ENCODE measurements at places on chromosomes 11 and 22.
A peak's percentile ranks its signal among the peaks of the same experiment; 100 is the strongest.

GRCh38 chr11:73236854-73237253, 18.8 kb downstream of the P2RY2 start:
- DNase-seq: peak; percentile 76

DNA sequence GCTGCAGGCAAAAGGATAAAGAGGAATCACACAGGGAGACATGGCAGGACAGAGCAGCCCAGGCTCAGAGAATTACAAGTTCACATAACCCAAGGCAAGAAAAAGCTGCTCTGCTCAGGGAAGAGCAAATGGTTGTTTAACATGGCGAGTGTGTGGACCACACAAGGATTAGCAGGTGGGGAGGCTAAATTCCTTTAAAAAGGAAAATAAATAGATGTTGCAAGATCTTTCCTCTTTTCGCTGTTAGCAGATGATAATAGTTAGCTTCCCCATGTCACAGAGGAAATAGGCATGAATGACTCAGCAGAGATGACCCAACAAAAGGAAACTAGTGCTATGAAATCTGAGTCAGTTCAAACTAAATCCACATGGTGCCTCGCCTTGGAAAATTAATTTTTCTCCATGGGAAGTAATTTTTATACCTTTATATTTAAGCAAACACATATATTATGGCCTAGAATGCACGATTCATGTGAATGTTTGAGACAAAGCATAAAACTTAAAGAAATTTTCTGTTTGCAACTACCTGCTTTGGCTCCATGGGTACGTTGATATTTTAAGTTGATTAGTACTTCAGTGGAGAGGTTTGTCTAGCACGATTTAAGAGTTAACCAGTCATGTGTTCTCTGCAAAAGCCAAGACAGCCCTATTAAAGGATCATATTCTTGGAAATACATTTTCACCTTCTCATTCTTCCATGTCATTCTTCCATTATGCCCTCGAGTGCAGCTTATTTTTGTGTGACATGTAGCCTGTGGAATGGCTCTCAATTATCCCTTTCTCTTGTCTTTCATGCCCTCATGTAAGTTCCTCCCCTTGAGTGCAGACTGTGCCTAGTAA, 38.5 kb upstream of the FJX1 start:
- DNase-seq: no peak

- peak; percentile 78 for DNase-seq
Measured at GRCh38 chr11:57349491-57350274, 11.5 kb downstream of the P2RX3 start.

DNA sequence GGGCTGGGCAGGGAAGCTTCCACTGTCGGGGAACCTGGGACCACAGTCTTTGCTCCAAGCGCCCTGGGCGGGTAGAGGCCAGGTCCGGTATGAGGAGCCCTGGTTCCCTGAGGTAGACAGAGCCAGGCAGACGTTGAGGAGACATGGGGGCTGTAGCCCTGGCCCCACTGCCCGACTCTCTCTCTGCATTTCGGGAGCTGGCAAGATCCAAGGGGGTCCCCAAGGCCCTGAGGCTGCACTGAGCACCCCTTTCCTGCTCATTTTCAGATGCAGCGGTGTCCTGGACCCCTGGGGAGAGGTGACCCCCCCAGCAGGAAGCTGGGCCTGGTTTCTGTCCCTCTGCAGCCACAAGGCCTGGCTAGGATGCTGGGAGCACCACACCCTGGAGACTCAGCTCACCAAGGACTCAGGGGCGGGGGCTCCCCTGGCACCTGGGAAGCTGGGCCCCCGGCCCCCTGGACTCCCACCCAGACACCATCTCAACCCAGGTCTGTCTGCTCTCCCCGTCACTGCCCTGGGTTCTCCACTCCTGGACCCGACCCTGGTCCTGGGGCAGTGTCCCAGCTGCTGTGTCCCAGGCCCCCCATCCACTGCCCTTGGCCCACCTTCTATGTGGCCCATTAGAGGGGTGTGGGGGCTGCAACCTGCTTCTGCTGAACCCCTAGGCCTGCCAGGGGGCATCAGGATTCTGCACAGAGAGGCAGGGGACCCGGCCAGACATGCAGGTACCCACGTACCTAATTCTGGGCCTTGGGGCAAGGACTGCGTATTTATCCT, 15.0 kb upstream of the MUC6 start:
- peak; percentile 52 for DNase-seq

DNA sequence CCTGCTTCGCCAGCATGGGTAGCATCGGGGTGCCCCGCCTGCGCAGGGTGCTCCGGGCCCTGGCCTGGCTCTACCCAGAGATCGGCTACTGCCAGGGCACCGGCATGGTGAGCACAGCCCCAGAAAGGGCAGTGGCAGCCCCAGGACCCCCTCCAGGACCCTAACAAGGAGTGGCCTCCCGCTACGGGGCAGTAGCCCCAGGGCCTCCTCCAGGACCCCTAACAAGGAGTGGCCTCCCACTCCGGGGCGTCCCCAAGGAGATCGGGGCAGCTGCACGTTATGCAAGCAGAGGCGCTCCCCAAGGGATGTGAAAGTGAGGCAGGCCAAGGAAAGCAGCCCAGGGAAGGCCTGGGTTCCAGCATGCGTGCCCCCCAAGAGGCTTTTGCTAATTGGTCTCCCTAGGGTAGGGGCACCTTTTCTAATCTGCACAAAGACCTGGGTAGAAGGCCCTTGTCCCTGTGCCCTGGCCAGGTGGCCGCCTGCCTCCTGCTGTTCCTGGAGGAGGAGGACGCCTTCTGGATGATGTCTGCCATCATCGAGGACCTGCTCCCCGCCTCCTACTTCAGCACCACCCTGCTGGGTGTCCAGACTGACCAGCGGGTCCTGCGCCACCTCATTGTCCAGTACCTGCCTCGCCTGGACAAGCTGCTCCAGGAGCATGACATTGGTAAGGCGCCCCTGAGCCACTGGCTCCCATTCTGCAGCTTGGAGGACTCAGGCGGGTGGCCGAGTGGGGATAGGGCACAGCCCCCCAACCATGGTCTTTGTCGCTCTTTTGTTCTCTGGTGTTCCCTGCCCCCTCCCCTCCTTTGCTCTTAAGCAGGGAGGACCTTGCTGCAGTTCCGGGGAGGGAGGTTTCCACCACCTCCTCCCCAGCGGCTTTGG, 35.0 kb downstream of the SGSM3 start:
- no peak for DNase-seq

DNA sequence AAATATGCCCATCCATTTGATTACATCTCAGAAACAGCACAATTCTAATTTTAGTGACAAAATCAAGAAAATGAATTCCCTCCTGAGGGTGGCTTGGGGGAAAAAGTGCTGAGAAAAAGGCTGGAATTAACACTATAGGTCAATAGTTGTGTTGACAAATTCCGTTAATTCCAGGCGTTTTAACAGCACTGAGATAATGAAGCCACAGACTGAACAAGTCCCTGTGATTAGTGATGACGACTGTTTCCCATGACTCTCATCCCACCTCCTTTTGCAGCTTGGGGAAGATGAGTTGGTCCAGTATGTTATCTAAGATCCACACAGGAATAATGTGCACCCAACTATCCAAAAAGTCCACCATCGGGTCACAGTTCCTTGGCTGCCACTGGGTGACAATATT, 12.8 kb downstream of the SRRD start:
- no peak for DNase-seq

- no peak for DNase-seq
Measured at GRCh38 chr22:50363166-50363802, 20.2 kb downstream of the PPP6R2 start.

DNA sequence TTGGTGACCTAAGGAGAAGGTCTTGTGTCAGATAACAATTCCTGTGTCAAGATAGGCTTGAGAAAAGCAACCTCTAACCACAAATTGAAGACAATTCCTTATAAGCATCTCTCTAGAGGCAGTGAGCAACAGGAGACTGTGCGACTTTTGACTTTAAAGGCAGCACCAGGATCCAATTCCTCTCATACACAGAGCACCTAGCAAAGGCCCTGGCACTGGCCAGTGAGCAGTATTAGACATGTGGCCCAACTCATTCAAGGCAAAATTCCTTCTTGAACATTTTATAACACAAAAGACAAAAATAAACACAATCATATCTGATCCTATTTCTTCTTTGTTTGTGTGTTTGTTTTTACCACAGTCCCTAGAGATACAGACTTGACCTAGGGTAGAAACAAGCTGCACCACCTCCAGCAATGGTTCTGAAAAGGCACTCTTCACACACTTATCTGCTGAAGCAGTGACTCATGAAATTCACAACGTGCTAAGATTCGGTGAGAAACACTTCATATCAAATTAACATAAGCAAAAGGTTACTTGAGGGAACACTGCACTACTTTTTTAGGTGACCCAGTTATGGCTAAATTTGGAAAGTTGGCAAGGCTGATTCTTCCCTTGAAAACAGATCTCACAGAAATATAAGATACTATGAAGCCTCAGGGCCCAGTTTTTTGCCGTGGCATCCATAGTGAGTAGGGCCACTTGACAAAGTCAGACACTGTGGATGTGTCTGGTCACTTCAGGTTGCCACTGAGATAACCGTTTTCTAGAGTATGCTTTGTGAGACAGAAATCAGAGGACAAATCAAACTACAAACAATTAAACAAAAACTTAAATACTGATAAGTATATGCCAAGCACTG, 1018.9 kb downstream of the DLG2 start:
- DNase-seq: no peak

DNA sequence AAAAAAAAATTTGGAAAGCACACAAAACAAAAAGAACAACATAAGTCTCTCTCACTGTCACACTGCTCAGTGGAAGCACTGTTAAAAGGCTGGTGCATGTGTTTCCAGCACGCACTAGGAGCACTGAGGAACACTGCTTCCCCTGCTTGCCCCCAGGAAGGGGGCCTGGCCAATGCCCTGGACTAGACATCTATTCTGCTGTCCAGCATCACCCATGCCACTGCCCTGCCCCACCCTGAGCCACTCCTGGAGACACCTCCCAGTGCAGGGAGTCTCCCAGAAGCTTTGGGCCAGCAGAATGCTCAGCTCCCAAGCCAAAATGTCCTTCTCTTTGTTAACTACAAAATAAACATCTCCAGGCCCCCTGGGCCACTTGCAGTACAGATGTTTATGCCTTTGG, 49.7 kb upstream of the EMID1 start:
- no peak for DNase-seq

DNA sequence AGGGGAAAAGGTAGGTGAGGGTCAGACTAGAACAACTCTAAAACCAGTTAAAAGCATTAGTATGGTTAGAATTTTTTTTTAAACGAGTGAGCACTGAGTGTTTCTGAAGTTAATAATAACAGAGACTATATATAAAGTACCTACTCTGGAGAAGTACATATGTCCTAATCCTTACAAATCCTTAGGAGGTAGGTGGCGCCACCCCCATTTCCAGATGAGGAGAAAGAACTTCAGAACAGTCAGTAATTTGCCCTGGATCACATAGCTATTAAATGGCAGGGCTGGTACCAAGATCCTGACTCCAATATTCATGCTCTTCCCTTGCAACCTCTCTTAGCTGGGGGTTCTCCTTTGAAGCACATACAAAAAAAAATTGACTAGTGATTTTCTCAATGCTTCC, 80.5 kb downstream of the CLPB start:
- DNase-seq: peak; percentile 46

DNA sequence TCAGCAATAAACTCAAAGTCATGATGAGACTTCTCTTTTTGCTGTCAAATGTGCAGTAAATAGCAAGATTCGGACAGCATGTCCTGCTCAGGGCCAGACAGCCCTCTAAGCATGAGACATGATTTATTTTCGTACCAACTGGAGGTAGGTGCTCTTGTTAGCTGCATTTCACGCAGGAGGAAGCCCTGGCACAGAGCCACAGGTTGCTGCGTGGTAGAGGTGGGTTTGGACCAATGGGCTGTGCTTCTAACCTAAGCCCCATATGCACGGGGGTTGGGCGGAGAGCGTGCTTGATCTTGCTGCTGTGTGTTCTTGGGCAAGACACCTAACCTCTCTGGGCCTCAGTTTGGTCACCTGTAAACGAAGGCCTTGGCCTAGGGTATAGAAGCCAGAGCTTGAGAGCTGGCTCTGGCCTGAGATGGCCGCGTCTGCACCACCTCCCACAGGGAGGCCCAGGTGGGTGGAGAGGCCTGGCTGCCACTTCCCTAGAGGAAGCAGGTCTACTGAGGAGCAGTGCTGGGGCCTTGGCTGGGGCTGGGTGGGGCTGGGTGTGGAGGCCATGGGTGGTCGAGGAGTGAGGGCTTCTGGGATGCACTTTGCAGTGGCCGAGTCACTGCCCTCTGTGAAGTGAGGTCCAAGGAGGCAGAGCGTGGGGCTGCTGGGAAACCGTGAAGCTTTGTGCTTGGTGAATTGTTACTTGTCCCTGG, 38.5 kb upstream of the GRAMD4 start:
- DNase-seq: peak; percentile 74

GRCh38 chr11:2432628-2433071, 11.7 kb downstream of the TRPM5 start:
- no peak for DNase-seq

GRCh38 chr11:112881461-112881860, 79.8 kb upstream of the NCAM1 start:
- peak; percentile 52 for DNase-seq

DNA sequence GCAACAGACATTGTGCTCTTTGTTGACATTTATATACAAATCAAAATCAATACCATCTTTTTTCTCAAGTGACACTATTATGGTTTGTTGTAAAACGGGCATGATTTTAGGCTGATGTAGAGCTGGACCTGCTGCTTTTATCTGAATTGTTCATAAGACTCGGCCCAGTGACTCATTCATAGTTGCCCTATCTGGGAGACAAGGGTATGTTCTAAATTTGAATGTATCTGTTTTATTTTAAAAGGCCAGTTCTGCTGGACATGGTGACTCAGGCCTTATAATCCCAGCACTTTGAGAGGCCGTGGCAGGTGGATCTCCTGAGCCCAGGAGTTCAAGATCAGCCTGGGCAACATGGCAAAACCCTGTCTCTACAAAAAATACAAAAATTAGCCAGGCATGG, 39.3 kb downstream of the CEP295 start:
- DNase-seq: no peak

GRCh38 chr11:111077530-111078322, 167.8 kb upstream of the POU2AF2 start:
- no peak for DNase-seq

- no peak for DNase-seq
Measured at GRCh38 chr11:29876192-29876591, 140.6 kb downstream of the KCNA4 start.

GRCh38 chr11:117221775-117222517, 9.9 kb downstream of the PCSK7 start:
- DNase-seq: peak; percentile 77

DNA sequence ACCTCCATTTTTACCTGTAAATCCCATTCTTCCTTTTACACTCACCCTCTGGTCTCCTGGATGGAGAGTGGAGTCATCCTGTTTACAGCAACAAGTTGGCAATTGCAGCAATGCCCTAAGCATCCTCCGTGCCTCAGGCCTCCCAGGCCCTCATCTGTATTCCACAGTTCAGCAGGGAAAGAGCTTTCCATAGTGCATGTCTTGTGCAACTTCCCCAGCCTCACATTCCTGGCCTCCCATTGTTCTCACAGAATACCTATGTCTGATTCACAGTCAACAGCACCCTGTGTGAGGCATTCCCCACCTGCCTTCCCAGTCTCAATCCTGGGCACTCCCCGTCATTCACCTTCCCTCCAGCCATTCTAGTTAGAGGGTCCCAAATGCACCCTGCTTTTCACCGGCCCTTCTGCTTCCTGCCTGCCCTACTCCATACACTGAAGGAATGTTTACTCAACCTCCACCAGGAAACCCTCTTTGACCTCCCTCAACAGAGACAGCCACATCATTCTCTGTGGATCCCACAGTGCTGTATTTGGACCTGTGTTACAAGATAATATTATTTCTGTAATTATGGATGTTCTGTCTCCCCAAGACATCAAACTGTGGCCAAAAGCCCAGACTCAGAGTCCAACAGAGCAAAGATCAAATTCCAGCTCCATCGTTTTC, 405.7 kb downstream of the BUD13 start:
- DNase-seq: no peak

Data from mucosa of descending colon (tissue), 3 donors.